ENCODE measurements at places on chromosomes 4 and X.

GRCh38 chr4:35087218-35087617 lies 1157.1 kb downstream of the ARAP2 start:
- DNase-seq: no peak

- DNase-seq: no peak
Measured at GRCh38 chrX:49191574-49192011, 5.4 kb upstream of the PRICKLE3 start.

- peak; percentile 58 for DNase-seq
Measured at GRCh38 chr4:170591076-170591475, 501.3 kb upstream of the AADAT start.

DNA sequence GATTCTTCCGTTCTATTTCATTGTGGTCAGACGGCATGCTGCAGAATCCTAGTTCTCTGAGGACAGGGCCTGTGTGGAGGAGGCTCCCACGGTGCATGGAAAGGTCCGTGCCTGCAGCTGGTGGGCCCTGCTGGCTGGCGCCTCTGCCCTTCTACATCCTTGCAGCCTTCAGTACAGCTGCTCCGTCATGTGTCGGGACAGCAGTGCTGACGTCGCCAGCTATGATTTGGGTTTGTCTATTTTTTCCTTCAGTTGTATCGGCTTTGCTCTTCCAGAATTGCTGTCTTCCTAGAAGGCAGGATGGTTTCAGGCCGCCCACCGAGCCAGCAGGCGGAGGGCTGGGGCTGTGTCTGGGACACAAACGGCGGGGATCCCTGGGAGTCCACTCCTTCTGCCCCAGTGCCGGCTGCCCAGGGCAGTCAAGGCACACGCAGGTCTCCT lies 32.1 kb upstream of the CPLX1 start:
- no peak for DNase-seq

DNA sequence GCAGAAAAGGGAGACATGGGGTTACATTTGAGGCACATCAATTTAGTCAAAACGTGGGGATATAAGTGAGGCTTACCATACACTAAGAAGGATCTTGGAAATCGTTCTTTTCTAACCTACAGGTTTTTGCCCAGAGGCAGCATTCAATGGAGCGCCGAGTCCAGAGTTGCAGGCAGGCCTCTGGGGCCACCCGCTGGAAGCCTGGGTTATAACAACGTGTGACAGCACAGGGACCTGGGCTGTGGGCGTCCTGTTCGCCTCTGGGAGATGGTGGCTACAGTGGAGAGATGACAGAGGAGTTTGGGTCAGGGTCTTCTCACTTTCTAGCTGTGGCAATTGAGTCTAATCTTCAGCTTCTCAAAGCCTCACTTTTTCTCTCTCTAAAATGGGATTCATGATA lies 53.9 kb downstream of the ENPP6 start:
- peak; percentile 21 for DNase-seq

- no peak for DNase-seq
Measured at GRCh38 chr4:7647186-7647585, 212.5 kb upstream of the PSAPL1 start.

- no peak for DNase-seq
Measured at GRCh38 chr4:109497511-109497910, 62.5 kb upstream of the MCUB start.

- DNase-seq: no peak
Measured at GRCh38 chrX:3713937-3714434, 537 bp upstream of the PRKX start.

GRCh38 chr4:136927172-136927571 lies 605.1 kb downstream of the PCDH18 start:
- DNase-seq: peak; percentile 79

DNA sequence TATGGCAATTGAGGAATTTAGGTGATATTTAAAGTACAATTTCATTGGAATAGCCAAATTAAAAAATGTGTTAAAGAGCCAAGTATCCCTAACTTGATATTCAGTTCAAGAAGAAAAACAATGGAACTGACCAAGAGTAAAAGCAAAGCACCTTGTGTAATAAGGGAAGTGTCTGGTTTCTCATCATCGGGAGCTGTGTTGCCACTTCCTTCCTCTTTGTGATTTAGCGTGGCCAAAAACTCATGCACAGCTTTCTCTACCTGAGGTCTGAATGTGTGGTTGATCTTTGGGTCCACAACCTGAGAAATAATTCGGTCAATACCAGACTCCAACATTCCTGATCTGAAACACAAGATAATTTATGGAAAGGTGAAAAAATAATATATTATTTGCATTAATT lies 12.4 kb downstream of the BOD1L1 start:
- DNase-seq: no peak

DNA sequence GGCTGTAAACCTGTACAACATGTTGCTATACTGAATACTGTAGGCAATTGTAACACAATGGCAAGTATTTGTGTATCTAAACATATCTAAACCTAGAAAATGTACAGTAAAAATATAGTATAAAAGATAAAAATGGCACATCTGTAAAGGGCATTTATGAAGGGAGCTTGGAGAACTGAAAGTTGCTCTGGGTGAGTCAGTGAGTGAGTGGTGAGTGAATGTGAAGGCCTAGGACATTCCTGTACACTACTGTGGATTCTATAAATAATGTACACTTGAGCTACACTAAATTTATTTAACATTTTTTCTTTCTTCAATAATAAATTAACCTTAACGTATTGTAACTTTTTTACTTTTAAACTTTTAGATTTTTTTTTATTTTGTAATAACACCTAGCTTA lies 5.0 kb upstream of the SHROOM4 start:
- peak; percentile 25 for DNase-seq

- no peak for DNase-seq
Measured at GRCh38 chrX:68721546-68721945, 74.1 kb downstream of the STARD8 start.

DNA sequence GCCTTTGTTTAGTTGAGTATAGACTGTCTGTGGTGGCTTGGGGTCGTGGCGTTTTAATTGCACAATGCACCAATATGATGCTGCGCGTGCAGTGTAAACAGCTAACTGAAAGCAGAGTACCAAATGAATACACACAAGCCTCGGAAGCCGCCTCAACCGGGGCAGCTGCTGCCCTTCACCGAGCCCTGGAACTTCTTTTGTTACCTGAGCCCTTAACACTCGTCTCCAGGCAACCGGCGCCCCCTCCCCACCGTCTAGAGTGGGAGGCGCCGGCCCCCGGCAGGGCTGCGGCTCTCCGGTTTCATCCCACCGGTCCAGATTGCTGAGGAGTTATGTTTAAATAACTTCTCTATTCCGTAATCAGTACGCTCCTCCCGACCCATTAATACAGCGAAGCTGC lies 173.2 kb upstream of the TBL1X start:
- DNase-seq: no peak

- DNase-seq: no peak
Measured at GRCh38 chrX:69150281-69150960, 14.8 kb downstream of the PJA1 start.

GRCh38 chrX:31969714-31970113 lies 897.9 kb upstream of the FTHL17 start:
- no peak for DNase-seq

DNA sequence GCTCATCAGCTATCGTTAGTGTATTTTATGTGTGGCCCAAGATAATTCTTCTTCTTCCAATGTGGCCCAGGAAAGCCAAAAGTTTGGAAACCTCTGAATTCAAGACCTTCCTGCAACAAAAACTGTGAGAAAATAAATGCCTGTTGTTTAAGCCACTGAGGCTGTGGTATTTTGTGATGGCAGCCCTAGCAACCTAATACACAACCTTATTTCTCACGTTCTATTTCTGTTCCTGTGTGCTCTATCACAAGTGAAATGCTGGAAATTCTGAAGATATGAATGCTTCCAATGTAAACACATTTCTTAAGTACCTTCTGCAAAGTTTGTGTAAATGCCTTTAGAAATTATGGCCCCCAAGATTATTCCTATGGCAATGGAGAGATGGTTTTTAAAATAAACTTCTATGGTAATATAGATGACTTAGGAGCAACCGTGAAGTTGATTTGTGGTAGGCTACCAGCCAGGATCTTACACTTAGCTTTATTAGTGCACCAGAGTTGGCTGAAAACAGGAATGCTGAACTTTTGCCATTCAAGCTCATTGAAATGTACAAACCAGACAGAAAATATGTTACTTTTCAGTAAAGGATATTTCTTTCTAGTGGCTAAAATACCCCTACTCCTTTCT lies 148.0 kb downstream of the USP46 start:
- no peak for DNase-seq

DNA sequence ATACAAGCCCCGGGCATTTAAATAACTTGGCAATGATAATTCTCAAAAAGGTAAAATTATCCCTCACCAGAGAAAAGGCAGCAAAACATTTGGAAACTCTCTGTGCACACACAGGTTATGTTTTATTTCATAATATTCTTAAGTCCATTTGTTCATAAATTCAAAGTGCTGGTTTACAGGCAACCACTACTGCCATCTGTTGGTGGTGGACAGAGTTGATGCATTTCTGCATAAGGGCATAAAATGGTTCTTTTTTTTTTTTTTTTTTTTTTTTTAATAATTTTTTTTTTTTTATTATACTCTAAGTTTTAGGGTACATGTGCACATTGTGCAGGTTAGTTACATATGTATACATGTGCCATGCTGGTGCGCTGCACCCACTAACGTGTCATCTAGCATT lies 31.5 kb upstream of the IL21 start:
- peak; percentile 82 for DNase-seq

GRCh38 chrX:39445336-39445735 lies 644.1 kb downstream of the MID1IP1 start:
- DNase-seq: no peak

- peak; percentile 55 for DNase-seq
Measured at GRCh38 chrX:95893636-95894035, 791.0 kb upstream of the DIAPH2 start.

DNA sequence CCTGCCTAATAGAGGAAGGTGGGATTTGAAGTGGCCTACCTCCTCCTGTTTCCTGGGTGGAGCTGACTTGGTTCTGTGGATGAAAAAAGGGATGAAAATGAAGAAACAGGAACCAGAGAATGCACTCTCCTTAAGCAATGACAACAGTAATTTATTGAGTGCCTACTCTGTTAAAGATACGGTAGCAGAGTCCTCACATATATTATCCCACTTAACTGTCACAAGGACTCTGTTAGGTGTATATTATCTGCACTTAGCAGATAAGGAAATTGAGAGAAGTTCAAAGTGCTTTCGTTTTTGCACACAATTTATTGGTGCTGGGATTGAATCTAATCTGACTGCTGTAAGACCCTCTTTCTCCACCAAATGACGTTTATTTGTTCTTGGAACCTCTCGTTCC lies 301.2 kb downstream of the PACRGL start:
- no peak for DNase-seq

- DNase-seq: no peak
Measured at GRCh38 chrX:63718010-63718694, 66.9 kb downstream of the ARHGEF9 start.

DNA sequence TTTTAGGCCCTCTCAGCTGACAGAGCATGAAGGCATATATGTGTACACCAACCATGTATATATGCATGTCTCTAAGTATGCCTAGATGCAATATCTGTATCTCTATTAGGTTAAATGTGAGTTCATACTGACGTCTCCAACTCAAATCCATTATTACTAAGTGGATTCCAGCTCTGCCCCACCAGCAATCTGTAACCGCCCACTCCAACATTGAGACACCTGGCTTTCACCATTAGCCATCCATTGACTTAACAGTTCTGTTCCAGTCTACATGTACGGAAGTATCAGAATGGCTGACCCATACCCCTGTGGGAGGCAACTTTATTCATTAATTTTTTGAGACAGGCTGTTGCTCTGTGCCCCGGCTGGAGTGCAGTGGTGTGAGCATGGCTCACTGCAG lies 15.0 kb upstream of the SH3TC1 start:
- DNase-seq: peak; percentile 51

DNA sequence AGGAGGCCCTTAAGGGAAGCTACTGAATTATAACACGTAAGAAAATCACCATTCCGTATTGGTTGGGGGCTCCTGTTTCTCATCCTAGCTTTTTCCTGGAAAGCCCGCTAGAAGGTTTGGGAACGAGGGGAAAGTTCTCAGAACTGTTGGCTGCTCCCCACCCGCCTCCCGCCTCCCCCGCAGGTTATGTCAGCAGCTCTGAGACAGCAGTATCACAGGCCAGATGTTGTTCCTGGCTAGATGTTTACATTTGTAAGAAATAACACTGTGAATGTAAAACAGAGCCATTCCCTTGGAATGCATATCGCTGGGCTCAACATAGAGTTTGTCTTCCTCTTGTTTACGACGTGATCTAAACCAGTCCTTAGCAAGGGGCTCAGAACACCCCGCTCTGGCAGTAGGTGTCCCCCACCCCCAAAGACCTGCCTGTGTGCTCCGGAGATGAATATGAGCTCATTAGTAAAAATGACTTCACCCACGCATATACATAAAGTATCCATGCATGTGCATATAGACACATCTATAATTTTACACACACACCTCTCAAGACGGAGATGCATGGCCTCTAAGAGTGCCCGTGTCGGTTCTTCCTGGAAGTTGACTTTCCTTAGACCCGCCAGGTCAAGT lies 6.9 kb upstream of the MSANTD1 start:
- peak; percentile 80 for DNase-seq

GRCh38 chr4:2574863-2575262 lies 38.4 kb downstream of the FAM193A start:
- no peak for DNase-seq

- DNase-seq: peak; percentile 86
Measured at GRCh38 chr4:2412885-2413716, 5.3 kb downstream of the ZFYVE28 start.

GRCh38 chrX:39144323-39144722 lies 343.1 kb downstream of the MID1IP1 start:
- DNase-seq: no peak

- DNase-seq: peak; percentile 68
Measured at GRCh38 chrX:53312946-53313727, 31.8 kb upstream of the IQSEC2 start.

DNA sequence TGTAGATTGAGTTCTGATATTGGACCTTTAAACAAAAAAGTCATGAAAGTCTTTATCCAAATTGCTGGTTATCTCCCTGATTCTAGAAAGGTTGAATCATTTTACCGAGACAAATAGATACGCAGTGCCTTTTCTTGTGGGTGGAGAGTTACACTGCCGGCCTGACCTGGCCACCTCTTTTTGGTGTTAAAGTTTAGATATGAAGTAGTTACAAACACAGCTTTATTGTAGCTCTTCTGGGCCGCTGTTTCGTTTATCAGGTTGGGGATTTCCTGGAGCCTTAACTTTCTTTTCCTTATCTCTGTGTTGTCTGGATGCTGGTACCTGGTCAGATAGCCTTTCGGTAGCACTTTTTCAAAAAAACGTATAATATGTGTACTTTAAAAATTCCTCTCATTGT lies 31.0 kb downstream of the FNIP2 start:
- no peak for DNase-seq

- no peak for DNase-seq
Measured at GRCh38 chrX:100081503-100081902, 328.6 kb downstream of the PCDH19 start.

DNA sequence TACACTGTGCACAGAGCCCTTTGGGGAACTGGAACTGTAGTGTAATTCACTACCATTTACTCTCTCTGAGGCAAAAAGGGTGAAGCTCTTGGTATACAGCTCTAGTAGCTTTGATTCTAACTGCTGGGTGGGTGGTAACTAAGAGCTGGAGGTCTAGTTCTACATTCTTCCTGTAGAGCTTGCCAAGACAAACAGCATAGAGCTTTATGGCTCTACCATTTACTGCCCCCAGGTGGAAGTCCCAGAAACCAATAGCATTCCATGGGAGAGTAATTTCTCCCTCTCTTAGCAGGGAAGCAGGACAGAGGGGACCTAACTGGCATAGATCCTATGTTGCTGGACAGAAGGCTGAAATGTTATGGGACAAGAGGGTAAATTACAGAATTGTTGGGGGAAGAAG lies 26.7 kb downstream of the HDAC8 start:
- peak; percentile 14 for DNase-seq
